Stimulated activated CD4-positive, alpha-beta T cell treated with anti-CD3 and anti-CD28 coated beads, Interleukin-1b, Interleukin-23, amount 100 ng/mL, for 48 hours (primary cell): ENCODE measurements at places on chromosomes 3 and 15.

DNA sequence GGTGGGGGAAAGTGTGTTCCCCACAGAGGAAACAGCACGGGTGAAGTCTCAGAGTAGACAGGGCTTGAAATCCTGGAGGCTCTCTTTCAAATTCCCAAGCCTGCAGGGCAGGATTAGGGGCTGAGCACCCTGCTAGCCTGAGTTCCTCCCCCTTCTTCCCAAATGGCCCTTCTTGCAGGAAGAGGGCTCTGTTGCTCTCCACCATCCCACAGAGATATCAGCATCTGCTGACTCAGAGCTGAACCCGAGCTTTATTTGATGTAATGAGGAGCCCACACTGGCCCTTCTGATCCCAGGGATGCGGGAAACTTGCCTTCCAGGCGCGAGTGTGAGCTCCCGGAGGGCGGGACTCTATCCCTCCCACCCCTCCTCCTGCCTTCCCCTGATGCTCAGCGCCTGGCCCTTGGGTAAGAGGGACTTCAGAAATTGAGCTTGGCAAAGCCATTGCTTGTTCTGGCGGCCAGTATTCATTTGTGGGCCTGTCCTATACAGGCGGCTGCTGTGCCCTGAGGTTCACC, 1.4 kb upstream of the STRA6 start:
- DNase-seq = no peak

DNA sequence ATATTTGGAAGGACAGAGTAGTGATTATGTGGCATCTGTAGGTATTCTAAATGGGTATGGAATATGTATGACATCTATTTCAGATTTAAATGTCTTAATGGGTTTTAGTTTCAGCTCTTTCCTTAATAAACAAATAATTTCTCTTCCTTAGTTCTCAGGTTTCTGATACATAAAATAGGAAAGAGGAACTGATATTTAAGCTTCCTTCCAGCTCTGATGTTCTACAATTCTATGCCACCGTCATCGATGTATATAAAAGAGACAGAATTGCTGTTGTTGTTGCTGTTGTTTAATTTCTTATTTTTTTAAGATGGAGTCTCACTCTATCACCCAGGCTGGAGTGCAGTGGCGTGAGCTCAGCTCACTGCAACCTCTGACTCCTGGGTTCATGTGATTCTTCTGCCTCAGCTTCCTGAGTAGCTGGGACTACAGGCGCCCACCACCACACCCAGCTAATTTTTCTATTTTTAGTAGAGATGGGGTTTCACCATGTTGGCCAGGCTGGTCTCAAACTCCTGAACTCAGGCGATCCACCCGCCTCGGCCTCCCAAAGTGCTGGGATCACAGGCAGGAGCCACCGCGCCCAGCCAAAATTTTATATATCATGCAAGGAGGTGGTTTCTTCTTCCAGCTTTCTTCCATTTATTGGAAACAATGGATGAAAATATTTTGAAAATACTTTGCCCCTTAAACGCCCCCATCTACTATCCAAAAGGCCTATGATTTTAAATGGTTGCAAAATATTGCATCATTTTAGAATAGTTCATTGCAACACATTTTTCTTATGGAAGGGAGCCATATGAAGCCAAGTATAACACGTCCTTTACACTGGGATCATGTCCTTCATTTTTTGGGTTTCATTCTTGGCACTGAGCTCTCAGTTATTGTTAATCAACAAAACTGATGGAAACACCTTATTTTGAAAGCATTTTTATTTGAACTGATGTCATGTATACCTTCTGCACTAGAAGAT, 13.9 kb upstream of the C15orf61 start:
- DNase-seq = no peak

GRCh38 chr15:80234883-80235282, 17.1 kb downstream of the CTXND1 start:
- peak; percentile 35 for DNase-seq

- peak; percentile 24 for DNase-seq
These were observed 72.7 kb downstream of the FBLN2 start for GRCh38 chr3:13621381-13622221.

- DNase-seq = no peak
These were observed 167.0 kb downstream of the VGLL4 start for GRCh38 chr3:11476735-11477144.

- no peak for DNase-seq
These were observed 112.6 kb downstream of the LEKR1 start for GRCh38 chr3:156938724-156939123.

DNA sequence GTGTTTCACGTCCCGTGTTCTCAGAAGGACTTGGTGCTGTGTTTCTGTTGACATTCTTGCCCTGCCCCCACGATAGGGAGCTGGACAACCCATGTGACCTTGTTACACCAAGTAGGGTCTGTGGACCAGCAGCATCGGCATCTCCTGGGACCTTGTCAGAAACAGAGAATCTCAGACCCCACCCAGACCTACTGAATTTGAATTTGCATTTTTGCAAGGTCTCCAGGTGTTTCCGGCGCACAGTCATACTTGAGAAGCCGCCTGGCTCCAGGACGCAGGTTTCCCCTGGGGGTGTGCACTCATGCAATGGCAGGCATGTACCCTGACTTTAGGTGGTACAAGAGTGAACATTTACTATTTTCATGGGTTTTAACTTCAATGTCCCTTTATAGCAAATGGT, 117.9 kb downstream of the TLE3 start:
- DNase-seq = no peak

DNA sequence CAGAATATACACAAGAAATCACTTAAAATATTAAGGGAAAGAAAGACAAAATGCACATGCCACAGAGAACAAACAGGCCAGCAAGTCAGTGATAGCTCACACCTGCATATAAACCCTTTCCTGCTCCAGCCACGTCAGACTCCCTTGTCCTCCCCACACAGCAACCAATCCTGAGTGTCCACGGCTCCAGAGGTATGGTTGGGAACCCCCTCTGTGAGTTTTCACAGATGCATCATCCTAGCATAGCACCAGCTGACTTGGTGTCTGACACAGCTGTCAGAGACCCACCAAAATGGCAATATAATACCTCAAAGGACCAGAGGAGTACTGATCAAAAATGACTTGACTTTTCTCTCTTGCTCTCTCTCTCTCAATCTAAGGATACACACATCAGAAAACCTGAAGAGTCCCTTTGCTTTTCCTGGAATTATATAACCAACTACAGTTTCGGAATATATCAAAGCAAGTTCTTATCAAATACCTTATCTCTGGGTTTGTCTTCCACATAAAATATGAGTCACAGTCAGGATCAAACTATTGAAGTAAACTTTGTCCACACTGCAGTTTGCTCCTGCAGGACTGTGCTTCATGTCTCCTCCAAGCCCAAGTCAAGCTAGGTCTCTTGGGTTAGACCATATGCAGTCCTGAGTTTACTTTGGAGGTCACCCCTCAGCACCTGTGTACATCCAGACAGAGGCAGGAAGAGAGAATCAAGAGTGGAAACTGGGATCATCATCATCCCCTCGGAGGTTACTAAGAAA, 187.1 kb upstream of the THBS1 start:
- DNase-seq = no peak

GRCh38 chr15:63046917-63047760, 4.6 kb downstream of the TPM1 start:
- no peak for DNase-seq

- DNase-seq = no peak
These were observed 1.7 kb downstream of the LRRN1 start for GRCh38 chr3:3800685-3801493.

- no peak for DNase-seq
These were observed 431.4 kb downstream of the DIPK2A start for GRCh38 chr3:144403040-144403457.

- no peak for DNase-seq
These were observed 24.0 kb upstream of the FRMD5 start for GRCh38 chr15:44219073-44219472.

GRCh38 chr3:161500068-161500796, 3.6 kb downstream of the OTOL1 start:
- DNase-seq = no peak

DNA sequence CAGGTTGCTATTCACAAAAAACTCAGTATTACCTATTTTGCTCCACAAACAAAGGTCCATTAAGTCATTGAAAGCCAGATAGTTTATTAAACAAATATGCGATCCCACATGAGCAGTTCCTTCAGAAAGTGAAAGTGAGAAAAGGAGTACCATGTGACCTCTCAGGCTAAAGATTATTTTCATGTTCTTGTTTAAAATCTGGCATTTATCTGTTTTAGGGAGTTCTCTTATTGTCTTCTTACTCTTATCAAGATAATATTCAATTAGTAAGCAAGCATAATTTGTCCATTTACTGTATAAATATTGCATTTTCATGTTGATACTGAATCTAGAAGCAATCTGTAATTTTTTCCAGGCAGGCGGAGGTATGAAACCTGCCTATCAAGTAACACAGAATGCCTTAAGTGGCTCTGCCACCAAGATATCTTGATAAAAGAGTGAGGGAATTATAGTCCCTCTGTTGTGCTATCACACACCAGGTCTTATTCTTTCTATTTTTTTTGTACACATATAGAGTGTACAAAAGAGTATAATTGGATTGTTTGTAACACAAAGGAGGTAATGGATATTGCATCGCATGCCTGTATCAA, 20.1 kb upstream of the PLSCR5 start:
- DNase-seq = no peak

DNA sequence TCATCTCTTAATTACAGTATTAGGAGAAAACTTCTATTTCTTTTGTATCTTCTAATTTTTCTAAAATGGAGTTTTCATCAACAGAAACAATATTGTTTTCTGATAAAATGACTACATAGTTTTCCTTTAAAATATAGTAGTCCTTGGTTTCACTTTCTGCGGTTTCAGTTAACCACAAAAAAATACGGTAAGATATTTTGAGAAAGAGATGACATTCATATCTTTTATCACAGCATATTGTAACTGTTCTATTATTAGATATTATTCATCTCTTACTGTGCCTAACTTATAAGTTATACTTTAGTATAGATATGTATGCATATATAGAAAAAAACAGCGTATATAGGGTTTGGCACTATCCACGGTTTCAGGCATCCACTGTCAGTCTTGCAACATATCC, 2.3 kb downstream of the B4GALT4 start:
- no peak for DNase-seq

GRCh38 chr3:13236557-13237173, 163.4 kb upstream of the IQSEC1 start:
- no peak for DNase-seq

DNA sequence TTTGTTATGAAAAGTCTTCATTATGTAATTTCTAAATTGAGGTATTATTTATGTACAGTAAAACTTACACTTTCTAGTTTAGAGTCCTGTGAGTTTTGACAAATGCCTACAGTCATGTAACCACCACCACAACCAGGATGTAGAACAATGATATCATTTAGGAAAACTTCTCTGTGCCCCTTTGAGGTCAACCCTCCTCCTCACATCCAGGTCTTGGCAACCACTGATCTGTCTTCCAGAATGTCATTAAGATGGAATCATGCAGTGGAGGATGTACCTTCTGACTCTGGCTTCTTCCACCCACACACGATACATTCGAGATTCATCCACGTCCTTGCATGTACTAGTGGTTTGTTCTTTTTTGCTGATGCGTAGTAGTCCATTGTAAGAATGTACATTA, 23.2 kb downstream of the MINAR1 start:
- no peak for DNase-seq

GRCh38 chr3:23686519-23686918, 119.2 kb upstream of the UBE2E1 start:
- DNase-seq = no peak

GRCh38 chr3:186381424-186382216, 19.6 kb upstream of the DGKG start:
- no peak for DNase-seq

DNA sequence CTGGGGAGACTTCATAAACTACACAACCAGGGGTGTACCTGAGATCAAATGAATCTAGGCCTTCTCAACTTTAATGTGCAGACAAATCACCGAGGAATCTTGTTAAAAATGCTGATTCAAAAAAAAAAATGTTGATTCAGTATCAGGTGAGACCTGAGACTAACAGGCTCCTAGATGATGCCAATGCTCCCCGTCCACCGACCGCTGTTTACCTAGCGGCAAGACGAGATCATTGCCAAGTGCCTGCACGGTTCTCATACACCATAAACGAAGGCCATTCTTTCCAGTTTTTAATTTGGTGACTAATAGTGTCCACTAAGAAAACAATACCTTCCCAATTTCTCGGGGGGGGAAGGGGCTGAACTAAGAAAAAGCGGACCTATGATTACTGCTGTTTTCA, 2.5 kb upstream of the FSIP1 start:
- DNase-seq = no peak

DNA sequence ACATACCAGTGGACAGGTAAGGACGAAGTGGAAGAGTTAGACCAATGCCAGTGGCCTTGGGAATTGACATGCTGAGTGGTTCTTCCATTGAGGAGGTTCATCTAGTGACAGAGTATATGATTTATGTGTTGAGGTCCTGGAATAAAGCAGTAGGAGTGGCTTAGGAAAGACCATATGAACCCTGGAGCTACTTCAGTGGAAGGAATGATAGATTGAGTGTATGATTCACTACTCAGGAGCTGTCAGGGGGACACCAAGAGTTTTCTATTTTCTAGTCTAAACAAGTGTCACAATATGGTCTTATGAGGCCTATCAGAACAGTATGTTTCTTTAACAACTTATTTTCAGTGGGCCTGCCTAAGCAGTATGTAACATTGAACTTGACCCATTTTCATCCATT, 63.9 kb downstream of the NME9 start:
- DNase-seq = no peak

- no peak for DNase-seq
These were observed 48.5 kb upstream of the P3H2 start for GRCh38 chr3:190169243-190169642.

DNA sequence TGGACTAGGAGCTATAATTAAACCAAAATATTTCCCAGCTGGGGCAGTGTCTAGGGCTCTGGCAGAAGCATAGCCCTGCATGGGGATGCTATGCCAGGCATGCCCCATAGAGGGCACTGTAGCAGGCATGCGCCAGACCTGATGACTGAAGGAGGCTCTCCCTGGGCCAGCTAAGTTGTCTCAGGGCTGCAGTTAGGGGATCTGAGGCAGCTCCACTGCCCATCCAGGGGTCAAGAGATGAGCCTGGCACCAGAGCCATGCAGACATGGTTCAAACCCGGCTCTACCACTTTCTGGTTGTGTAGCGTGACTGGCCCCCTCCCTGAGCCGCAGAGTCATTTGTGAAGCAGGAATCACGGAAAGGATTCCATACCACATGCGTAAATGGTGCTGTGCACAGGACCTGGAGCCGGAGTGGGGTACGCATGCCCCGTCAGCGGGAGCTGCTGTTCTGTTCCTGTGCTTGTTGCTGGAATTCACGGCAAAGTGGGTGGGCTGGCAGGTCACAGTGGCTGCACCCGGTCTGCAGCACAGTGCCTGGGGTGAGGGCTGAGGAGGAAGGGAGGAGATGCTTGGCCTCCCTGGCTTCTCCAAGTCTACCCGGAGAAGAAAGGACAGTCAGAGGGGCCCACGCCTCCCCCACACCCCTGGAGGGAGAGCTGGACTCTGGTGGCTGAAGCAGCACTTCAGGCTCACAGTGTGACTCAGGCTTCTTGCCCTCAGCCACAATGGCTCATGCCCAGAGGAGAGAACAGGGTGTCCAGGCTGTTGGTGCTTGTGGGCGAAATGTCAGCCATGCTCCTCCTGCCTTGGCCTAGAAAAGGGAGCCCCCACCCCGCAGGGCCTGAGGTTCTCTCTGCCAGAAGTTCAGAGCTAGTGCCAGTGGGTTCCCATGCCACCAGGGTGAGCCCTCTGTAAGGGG, 43.1 kb downstream of the DNASE1L3 start:
- peak; percentile 69 for DNase-seq
